ENCODE measurements at places on chromosomes 12 and 14. TPM values are rescaled to one million over a fixed set of nuclear protein-coding genes. Genes with fewer than 3 reads are reported as not detected.

DNA sequence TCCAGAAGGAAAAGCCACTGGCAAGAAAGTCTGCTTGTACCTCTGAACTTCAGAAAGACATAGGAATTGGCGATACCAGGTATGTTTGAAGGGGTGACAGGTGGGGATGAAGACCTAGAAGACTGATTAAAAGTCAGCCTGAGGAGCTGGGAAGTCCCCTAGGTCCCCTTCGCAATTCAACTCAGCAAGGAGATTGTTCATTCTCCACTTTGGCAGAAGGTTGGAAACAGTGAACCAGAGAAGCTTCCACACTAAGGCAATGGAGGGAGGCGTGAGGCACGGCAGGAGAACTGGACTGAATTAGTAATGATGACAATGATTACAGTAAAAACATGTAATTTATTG is 240.3 kb upstream of the TMPO start:
- H3K4me3 ChIP-seq = no peak overlapping the region
- no peak for DNase-seq
- no peaks in the 10 kb centered on the region for H3K4me1 ChIP-seq
- no peak overlapping the region for H3K27ac ChIP-seq
- no peaks in the 10 kb centered on the region for H3K27me3 ChIP-seq
- no peaks in the 10 kb centered on the region for H3K36me3 ChIP-seq

DNA sequence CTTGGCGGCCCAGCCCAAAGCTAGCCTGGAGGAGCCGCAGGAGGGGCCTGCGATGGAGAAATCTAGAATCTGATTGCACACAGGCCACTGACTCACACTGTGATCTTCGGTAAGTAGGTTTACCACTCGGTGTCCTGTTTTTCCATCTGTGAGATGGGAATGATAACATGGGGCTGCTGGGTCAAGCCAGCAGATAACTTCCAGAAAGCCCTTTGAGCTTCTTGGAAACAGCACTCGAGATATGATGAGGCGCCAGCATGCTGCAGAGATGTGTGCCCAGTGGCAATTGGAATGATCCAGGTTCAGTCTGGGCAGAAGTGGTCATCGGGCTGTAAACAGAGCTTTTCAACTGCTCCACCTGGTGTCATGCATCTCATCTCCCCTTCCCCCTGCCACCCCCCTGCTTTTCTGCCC is 771.3 kb upstream of the TBX3 start:
- no peak overlapping the region for H3K27ac ChIP-seq
- no peak overlapping the region for H3K4me3 ChIP-seq
- no peak for DNase-seq
- no peaks in the 10 kb centered on the region for H3K36me3 ChIP-seq

DNA sequence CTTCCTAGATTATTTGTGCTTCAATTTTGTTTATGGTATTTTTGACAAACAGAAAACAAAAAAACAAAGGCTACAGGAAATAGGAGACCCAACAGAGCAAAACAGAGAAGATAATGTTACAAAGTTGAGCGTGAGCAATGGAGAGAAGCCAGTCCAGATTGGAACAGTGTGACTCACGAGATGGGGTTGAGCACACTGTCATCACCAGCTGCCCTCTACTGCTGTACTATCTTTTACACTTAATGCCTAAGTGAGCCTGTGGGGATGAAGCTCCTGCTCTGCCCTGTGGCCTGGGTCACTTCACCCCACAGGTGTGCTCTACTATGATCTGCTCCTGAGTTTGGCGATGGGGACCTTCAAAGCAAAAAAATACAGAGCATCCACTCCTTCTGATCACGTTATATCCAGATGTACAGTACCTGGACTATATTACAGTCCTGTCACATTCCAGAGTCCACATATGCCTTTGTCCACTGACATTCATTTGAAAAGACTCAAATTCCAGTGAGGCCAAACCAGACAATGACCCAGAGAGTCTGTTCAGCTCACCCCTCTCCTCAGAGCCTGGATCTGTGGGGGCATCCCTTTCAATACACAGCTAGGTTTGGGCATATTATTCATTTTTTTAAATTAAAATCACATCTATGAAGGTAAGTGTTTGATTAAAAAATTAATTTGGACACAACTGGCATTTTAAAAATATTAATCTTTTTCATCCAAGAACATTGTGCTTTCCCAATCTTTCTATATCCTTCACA is 4.4 kb downstream of the IPO8 start:
- H3K36me3 ChIP-seq = peaks cover 4% of the 10 kb centered on the region
- H3K27me3 ChIP-seq = no peaks in the 10 kb centered on the region
- no peak overlapping the region for H3K4me3 ChIP-seq
- peak overlapping the region; percentile 40 for H3K27ac ChIP-seq
- DNase-seq = no peak

DNA sequence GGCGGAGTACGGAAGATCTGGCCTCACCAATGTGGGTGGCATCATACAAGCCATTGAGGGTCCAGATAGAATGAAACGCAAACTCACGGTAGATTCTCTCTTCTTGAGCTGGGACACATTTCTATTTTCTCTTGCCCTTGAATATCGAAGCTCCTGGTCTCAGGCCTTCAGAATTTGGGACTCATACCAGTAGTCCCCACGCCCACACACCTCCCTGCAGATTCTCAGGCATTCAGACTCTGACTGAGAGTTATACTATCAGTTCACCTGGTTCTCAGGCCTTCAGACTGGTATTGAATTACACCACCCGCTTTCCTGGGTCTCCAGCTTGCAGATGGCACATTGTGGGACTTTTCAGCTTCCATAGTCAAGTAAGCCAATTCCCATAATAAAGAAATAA is 37.8 kb downstream of the EIF2S3B start:
- DNase-seq = no peak
- H3K4me1 ChIP-seq = no peaks in the 10 kb centered on the region
- peaks cover 4% of the 10 kb centered on the region for H3K27me3 ChIP-seq
- H3K27ac ChIP-seq = no peak overlapping the region
- no peak overlapping the region for H3K4me3 ChIP-seq

- H3K27me3 ChIP-seq = no peaks in the 10 kb centered on the region
- peaks cover 53% of the 10 kb centered on the region for H3K4me1 ChIP-seq
- peak overlapping the region; percentile 95 for H3K27ac ChIP-seq
- DNase-seq = no peak
Measured at GRCh38 chr14:58243790-58244555, 670 bp upstream of the PSMA3 start.

- no peak overlapping the region for H3K4me3 ChIP-seq
- no peak overlapping the region for H3K27ac ChIP-seq
- no peaks in the 10 kb centered on the region for H3K36me3 ChIP-seq
- H3K4me1 ChIP-seq = peaks cover 8% of the 10 kb centered on the region
- H3K27me3 ChIP-seq = peaks cover 50% of the 10 kb centered on the region
- no peak for DNase-seq
Measured at GRCh38 chr14:61186341-61187195, 94.6 kb downstream of the TMEM30B start.

RNU6-8 gene
- not detected for total RNA-seq

CFAP54 gene
- total RNA-seq = 0.16 TPM

RILPL1 gene
- 89.7 TPM for total RNA-seq

FRS2 gene
- 18.2 TPM for total RNA-seq

Measured in left ventricle myocardium inferior (tissue), 1 donor.